ENCODE measurements at places on chromosomes 11 and 22.

DNA sequence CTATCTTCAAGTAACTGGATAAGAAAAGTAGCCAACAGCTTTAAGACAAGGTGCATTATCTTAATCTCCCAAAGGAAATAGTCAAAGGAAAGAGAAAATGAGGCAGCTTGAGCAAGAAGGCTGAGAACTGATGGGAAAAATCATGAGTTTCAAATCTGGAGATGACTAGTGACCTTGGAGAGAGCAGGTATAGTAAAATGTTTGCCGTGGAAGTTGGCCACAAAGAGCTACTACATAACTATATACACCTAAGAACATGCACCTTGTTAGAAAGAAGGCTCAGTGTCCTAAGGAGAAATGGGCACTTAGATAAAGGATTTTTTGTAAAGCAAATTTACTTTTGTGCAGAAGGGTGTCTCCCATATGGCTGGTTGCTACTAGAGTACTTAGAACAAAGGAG is 80.8 kb upstream of the FSHB start:
- DNase-seq, result no peak

GRCh38 chr22:36267058-36267457 is 14.1 kb downstream of the APOL1 start:
- DNase-seq, result no peak

GRCh38 chr11:86805873-86806310 is 5.5 kb downstream of the PRSS23 start:
- DNase-seq, result no peak

- DNase-seq, result no peak
These were observed 46.8 kb downstream of the SLN start for GRCh38 chr11:107665018-107665417.

- DNase-seq, result no peak
These were observed 264.7 kb upstream of the B3GAT1 start for GRCh38 chr11:134676516-134677287.

- DNase-seq, result no peak
These were observed 12.0 kb upstream of the MRGPRD start for GRCh38 chr11:68992743-68993255.

DNA sequence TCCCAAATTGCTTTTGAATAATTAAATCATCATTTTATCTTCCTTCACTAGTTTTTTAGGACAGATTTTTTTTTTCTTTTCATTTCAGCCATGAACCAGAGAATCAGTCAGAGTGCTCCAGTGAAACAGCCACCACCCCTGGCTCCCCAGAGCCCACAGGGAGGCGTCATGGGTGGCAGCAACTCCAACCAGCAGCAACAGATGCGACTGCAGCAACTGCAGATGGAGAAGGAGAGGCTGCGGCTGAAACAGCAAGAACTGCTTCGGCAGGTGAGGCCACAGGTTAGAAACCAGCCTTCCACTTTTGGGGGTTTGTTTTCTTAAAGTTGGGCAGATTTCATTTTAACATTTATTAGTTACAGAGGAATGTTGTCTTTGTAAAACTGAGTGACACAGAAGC is 95.6 kb downstream of the YAP1 start:
- DNase-seq, result no peak

DNA sequence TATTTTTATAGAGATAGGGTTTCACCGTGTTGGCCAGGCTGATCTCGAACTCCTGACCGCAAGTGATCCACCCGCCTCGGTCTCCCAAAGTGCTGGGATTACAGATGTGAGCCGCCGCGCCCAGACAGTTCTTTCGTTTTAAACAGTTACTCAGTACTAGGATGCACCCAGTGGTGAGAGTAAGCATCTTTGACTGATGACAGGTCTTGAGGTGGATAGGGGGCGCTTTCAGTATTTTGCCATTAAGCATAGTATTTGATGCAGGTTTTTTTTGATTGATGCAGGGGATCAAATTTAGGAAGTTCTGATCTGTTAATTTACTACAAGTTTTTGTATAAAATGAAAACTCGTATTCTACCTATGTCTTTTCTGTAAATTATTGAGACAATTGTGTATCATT is 13.2 kb upstream of the TRIM34 start:
- no peak for DNase-seq

- DNase-seq, result no peak
These were observed 7.5 kb downstream of the C11orf21 start for GRCh38 chr11:2293984-2294925.

DNA sequence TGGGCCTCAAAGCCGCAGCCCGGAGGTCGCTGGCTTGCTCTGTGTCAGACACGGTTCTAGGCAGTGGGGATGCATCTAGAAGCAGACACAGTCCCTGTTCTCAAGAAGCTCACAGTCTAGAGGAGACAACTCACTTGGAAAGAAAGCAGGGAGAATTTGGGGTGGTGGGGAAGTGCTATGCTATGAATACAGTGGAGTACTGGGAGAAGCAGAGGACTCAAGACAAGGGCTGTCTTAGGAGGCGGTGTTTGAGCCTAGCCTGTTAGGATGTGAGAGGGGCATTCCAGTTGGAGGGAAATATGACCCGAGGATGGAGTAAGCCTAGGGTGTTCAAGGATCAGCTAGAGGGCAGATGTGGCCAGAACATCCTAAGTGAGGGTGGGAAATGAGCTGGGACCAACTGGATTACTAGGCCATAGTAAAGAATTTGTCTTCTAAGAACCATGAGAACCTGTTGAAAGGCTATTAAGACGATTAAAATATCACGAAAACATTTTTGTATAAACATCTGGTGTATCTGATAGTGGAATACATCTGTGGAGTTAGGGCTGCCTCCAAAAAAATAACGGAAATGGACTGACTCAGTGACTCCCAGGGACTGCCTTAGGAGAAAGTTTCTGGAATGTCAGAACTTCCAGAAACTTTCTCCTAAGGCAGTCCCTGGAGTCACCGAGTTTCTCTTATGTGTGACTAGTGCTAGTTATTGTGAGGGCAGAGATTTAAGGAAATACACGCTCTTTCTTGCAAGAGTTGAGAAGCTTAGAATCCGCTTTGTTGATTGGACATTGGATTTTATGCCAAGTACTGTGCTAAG is 1.1 kb upstream of the PITPNB start:
- no peak for DNase-seq

DNA sequence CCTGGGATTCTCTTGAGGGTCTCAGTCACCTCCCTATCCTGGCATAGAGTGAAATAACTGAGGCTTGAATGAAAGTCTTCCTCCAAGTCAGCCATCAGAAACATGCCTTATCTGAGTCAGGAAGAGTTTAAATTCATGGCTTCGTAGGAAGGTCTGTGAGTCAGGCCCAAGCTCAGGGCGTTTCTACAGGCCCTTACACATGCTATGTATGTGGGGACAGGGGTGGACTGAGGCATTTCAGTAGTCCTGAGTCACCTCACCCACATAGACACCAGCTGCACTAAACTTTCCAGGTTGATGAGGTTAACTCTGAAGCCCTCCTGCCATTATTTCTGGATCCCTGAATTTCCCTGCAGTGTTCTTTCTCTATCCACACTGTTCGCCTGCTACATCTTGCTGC is 134.6 kb upstream of the RCN1 start:
- DNase-seq, result no peak

- no peak for DNase-seq
These were observed 3.1 kb upstream of the TMEM218 start for GRCh38 chr11:125114518-125114917.

DNA sequence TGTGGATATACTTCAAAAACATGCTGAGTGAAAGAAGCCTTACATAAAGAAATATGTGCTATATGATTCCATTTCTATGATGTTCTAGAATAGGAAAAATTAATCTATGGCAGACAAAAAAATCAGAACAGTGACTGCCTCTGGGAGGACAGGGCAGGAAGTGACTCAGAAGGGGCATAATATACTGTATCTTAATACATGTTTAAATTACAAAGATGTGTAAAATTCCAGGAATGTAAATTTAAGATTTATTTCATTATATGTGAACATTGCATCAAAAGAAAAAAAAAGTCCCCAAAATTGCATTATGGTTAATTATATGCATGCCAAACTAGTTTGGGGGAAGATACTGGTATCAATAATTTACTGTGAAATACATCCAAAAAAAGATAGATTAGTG is 32.2 kb downstream of the SBF2 start:
- DNase-seq, result no peak

DNA sequence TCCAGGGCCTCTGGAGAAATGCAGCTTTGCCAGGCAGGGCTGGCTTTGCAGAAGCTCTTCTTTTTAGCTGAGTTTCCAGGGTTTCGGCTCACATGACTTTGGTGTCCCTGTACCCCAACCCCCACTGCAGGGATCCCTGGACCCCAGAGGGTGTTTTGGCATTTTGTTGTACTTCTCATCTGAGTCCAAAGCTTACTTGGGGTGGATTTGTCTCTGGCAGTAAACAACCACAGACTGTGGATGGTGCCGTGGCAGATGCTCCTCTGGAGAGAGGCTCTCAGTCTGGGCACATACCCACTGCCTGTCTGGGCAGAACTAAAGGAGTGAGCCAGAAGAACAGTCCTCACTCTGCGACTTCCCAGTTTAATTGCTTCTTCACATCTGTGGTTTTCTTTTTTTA is 49.6 kb downstream of the COMMD9 start:
- DNase-seq, result no peak

DNA sequence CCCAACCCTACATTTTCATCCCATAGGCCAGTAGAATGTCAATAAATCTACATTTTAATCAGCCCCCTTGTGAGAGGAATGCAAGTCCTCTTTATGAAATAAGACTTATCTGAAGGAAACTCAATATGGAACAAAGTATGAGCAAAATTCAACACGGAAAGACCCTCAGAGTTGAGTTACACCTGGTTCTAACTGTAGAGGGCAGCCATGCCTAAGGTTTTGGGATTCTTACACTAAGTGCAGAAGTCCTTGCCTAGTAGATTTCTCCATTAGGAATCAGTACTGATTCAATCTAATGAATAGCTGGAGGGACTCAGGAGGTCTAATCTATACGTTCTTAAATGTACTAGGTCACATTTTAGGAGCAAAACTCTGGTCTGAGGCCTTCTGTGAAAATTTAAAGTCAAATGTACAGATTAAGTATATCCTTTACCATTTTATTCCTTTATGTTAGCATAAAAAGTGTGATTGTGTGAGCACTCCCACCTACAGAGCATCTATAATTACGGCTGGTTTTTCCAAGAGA is 904.5 kb downstream of the DLG2 start:
- no peak for DNase-seq

DNA sequence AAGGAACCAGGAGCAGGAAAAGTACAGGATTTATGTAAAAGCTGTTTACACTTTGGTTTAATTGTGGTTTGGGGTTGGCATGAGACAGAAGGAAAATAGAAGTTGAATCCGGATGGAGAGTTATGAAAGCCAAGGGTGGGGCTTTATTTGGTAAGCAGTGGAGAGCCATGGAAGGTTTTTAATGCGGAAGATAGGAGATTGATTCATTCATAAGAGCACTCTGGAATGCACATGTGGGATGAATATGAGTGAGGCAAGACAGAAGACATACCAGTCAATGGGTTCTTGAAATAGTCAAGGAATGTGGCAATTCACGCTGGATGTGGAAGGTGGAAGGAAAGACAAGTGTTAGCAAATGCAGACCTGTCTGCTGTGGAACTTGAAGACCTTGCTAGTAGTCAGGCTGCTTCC is 9.3 kb upstream of the GLB1L3 start:
- no peak for DNase-seq

- DNase-seq, result no peak
These were observed 12.7 kb downstream of the MRPL48 start for GRCh38 chr11:73800276-73800806.

DNA sequence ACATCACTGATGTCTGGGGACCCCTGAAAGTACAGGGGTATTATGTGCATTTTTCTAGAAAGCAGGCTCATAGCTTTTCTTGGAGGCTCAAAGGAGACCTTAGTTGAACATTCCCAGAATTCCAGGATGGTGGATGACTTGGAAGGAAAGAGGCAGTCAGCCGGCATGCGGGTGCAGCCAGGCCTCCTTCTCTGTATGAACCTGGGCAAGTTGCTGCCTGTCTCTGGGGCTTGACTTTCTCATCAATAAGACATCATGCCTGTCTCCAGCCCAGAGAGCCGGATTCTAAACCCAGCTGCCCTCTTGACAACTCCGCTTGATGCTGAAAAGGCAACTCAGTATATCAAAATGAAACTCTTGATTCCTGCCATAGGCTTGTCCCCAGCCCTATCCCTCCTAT is 12.6 kb downstream of the MS4A15 start:
- DNase-seq, result no peak

GRCh38 chr11:128157423-128158298 is 429.7 kb downstream of the ETS1 start:
- no peak for DNase-seq

DNA sequence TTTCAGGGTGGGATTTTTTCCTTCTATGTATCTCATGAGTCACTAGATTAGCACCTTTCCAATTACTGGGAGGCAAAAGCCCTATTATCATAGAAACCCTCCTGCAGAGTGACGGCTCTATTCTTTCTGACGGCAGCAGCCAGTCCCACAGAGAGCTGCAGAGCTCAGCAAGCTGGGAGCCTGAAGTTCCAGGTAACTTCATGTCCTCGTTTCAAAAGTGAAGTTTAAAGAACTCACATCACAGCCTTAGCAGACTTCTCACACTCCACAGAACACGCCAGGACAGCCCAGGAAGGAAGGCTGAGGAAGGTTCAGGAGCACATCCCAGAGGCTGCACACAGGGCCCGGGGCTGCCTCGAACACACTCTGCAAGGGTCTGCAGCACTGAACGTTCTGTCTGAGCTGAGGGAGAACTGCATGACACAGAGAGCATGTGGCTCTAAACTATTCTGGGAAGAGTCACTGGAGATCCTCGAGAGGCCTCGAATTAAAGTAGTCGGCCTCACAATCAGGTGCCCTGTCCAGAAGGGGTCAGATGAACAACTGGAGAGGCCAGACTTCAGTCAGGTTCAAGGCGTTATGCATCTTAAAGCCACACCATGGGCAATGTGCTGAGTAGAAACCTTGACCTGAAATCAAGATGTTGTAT is 104.2 kb upstream of the DRD2 start:
- no peak for DNase-seq

DNA sequence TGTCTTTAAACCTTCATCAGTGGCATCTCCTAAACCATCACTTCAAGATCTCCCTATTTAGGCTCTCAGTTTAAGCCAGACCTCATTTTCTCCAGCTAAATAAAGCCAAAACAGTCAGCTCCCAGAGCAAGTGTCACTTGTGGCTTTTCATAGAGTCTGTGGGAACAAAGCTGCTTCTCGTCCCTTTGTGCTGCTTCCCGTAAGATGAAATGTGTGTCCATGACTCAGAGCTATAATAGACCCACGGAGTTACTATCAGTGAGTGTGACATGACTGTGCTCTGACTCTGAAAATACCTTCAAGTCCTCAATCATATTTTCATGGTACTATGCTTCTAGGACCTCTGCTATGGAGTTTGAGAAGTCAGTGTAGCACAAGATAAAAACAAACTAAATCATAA is 57.3 kb upstream of the SLN start:
- no peak for DNase-seq
